ENCODE measurements at places on chromosomes 2 and 18.

DNA sequence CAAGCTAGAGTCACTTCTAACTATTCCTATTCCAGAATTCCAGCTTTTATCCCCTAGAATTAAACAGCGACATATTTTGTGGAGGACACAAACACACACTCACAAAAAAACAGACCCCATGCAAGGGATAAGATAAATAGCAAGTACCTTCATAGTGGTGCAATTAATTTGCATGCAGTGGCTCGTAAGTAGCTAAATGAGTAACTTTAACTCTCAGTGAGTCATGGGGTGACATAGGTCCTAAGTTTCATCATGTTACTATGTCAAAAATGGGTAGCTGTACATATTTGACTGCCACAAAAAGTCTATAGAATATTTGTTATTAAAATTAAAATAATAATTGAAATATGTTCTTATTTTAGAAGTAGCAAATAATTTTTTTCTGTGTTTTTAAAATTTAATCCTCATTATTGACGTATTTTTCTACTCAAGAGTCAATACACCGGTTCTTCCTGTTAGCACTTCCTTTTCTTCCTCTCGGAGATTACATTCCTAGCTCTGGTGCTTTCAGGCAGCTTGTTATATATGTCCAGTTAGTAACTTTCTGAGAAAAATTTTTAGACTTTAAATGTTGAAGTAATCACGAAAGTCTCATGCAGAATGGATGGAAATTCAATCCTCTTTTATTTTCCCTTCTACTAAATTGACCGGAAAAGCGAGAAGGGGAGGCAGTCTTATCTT is 247.0 kb downstream of the KCNH7 start:
- DNase-seq = no peak

DNA sequence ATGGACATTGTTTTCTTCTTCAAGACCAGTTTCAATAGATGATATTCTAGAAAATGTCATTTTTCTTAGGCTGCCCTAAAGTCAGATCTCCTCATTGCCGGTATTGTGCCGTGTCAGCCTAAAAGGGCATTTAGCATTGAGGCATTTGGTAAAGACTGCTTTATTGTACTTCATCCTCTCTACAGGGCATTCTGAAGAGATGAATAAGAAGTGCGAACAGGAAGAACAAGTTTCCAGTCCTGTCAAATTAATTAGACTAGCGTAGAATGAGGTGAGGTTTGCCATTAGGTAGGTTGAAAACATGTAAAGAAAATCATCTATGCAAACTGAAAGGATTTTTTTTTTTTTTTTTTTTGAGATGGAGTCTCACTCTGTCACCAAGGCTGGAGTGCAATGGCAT is 60.6 kb downstream of the ETAA1 start:
- no peak for DNase-seq

- DNase-seq = no peak
These were observed 45.3 kb upstream of the ROCK2 start for GRCh38 chr2:11389551-11390398.

GRCh38 chr2:191922736-191923651 is 76.1 kb upstream of the CAVIN2 start:
- DNase-seq = no peak

DNA sequence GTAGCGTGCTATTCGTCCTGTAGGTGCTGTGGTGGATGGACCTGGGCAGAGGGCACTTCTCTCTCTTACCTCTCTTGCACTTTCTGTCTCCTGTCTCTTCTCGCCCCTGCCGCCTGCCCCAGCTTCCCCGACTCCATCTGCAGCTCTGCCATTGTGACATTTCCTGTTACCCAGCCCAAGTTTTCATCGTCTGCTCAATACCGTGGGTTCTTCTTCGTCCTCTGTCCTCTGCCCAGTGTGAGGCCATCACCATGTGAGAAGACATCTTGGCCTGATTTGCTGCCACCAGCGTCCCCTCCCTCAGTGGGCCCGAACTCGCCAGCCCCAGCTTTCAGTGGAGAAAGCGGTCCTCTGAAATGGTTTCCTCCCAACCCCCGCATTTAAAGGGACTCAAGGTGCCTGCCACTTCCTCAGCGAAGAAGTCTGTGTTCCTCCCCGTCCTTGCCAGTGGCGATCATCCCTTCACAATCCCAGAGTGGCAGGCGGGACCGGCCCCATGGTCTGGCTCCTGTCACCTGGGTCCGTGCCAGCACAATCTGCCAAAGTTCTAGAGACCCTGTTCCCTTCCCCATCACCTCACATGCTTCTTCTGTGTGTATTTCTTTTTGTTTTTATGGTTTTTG is 18.0 kb downstream of the TGOLN2 start:
- DNase-seq = no peak

DNA sequence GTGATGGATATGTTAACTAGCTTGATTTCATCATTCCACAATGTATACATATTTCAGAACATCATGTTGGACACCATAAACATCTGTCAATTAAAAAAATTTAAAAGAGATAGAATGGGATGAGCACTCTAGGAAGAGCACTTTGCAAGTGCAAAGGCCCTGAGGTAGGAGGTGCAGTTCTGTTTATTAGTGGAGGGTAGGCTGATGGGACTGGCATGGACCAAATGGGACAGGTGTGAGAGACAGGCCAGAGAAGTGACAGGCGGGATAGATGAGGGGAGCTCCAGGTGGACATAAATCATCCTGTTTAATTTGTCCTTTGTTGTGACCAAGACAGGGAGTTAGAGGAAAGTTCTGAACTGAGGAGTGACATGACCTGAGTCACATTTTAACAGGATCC is 477.9 kb downstream of the TSN start:
- no peak for DNase-seq

DNA sequence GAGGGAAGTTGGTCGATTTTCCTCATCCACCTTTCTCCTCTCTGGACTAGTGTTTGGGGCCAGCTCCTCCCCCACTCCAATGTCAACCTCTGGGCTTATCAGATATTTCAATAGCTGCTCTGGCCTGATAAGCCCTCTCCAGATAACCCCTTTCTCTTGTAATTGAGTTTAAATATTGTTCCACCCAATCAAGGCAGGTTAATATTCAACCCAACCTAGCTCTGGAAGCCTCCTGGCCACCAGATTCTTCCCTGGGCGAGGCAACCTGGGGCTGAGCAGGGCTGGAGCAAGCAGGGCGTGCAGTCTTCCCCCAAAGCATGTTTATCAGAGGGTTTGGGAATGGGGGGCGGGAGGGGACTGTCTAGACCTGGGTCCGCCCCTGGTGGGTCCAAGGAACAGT is 73.8 kb downstream of the TFCP2L1 start:
- DNase-seq = no peak

All from activated T-helper 1 cell treated with anti-CD3 and anti-CD28 coated beads, Interleukin-2, amount 50 U/mL, for 16 hours (primary cell).